ENCODE measurements at places on chromosomes 3 and 15. TPM values are rescaled to one million over a fixed set of nuclear protein-coding genes. Genes with fewer than 3 reads are reported as not detected.

- DNase-seq = no peak
Observed at GRCh38 chr3:111252779-111253178, 181.2 kb downstream of the NECTIN3 start.

DNA sequence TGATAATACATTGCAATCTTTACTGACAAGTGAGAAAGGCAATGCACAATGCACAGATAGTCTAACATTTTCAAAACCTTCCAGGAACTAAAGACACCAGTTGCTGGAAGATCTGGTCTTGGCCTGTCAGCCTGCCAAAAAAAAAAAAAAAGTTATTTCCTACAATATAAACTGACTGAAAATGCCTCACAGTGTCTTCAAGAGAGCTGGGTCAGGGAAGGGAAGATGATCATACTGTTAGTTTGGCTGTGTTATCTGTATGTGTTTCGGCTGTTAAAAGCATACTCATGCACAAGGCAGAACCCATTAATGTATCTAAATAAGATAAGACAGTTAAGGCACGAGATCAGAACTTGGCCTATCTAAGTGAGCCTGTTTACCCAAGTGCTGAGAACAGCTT is 673.4 kb downstream of the MECOM start:
- no peak for DNase-seq

DNA sequence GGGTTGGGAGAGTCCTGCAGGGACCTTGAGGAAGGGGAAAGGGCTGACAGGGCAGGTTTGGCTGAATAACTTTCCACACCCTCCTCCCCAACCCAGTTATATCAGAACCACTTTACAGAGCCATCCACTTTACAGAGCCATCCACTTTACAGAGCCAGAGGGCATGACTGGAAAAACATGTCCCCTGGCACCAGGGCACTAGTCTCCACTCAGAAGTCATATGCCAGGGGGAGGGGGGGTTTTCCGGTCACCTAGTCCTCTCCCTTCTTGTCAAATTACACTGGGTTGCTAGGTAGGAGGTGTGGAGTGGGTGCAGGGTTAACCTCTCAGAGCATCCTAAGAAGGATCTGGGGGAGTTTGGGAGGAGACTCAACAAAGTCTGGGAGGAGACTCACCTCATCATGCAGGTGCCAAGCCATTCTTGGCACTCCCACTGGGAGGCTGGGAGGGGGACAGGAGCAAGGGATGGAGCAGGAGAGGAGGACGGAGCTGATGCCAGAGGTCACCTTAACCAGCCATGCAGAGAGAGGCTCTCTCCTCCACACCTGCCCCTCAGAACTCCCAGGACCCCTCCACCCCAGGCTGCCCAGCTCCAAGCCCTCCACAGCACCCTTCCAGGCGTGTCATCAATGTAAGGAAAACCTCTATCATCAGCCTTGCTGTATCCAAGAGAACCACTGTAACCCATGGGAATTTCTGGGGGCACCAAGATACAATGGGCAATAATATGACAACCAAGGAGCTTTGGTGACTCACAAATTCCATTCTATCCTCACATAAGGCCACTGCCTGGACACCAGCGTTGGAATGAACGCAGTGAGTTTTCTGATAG is 1.7 kb downstream of the LRRC2 start:
- DNase-seq = no peak

DNA sequence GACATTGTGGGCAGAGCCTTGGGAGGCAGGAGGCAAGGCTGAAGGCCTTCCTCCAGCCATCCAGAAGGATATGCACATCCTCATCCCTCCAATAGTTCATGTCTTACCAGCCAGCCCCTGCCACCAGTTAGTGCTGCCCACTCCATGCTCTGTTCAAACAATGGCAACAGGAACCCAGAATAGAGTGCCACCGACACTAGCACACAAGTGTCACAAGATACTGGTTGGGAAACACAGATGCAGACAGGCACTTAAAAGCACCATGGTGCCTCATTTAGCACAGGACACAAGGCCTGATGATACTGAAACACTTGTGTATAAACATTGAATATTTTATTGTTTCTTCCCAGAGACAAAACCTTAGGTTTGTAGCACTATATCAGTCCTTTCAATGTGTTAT is 56.5 kb upstream of the MYO5C start:
- no peak for DNase-seq

Gene CEMIP
- 0.50 TPM for total RNA-seq

GRCh38 chr3:48273594-48274211 is 32.8 kb downstream of the ZNF589 start:
- peak; percentile 59 for DNase-seq

- DNase-seq = no peak
Observed at GRCh38 chr3:48268381-48268935, 27.6 kb downstream of the ZNF589 start.

DNA sequence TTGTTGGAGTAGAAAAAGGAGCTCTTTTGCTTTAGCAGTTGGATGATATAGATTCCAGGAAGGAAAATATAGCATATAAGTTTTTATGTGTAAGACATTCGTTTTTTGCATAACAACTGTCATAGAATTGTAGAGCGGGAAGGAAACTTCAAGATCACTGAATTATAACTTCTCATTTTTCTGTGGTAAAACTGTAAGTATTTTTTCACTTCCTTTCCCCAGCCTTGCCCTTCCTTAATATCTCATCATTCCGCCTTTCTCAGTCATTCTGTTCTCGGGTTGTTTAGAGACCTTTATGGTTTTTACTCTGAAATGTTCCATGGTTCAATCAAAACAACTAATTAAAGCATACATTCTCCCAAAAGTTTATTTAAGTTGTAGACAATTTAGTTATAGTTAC is 1.1 kb downstream of the EAF2 start:
- DNase-seq = no peak

- DNase-seq = no peak
Observed at GRCh38 chr3:85851071-85851470, 892.3 kb downstream of the CADM2 start.

DNA sequence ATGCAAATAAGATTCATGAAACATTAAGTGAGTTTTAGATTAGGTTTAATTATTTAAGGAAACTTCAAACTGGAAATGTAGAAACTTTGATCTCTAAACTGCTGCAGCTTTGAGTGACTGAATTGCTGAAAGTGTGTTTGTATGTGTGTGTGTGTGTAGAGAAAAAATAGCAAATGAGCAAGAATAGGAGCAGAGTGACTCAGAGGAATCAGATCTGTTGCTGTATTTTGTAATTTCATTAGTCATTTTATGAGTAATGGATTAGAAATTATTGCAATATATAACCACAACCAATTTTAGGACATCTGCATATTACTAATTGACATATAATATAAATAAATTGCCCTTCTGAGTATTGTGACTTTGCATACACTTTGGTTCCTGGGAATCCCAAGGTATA is 52.8 kb upstream of the SLC9A9 start:
- no peak for DNase-seq

Gene GRM7
- total RNA-seq = 0.08 TPM

Gene ZNF774
- total RNA-seq = 1.4 TPM

Gene SRGAP3
- 2.8 TPM for total RNA-seq

- no peak for DNase-seq
Observed at GRCh38 chr3:31035681-31036080, 141.2 kb upstream of the GADL1 start.

DNA sequence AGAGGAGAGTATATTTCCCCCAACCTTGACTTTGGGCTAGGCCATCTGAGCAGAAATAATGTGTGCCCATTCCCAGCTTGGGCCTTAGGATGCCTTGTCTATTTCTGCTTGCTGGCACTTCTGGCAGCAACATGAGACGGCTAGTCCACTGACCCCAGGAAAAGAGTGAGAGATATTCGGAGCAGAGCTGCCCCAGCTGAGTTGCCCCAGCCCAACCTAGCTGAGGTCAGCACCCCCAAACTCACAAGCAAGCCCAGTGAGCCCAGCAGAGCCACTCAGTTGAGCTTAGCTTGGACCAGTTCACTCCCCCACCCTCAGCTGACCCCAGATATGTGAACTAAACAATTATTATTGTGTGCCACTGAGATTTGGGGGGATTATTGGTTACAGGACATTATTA is 20.2 kb downstream of the ITGA11 start:
- peak; percentile 21 for DNase-seq

Gene LRRC2
- 7.4 TPM for total RNA-seq

DNA sequence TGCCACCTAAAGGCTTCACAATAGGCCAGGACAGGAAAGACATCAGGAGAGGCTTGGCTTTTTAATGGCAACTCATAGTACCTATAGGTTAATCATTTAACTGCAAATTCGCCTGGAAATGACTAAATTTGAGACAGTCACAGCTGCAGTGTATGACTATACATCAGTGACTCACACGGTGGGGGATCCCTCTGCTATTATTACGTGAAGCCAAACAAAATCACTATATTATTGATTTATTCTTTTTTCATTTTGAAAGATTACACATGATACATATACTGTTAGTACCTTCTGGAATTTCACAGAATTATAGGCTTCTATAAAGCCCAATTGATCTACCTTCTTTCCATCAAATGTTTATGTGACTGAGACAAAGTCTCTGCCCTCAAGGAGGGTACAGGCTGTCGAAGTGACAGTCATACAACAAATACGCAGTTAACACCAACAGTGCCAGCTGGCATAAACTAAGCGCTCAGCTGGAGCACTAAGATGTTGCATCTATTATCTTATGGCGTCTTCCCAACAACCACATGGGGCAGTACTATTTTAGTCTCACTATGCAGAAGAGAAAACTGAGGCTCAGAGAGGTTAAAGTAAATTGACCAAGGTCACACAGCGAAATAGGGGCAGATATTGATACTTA is 82.0 kb upstream of the LMOD3 start:
- no peak for DNase-seq

GRCh38 chr3:174191380-174191779 is 667.8 kb upstream of the NAALADL2 start:
- no peak for DNase-seq

DNA sequence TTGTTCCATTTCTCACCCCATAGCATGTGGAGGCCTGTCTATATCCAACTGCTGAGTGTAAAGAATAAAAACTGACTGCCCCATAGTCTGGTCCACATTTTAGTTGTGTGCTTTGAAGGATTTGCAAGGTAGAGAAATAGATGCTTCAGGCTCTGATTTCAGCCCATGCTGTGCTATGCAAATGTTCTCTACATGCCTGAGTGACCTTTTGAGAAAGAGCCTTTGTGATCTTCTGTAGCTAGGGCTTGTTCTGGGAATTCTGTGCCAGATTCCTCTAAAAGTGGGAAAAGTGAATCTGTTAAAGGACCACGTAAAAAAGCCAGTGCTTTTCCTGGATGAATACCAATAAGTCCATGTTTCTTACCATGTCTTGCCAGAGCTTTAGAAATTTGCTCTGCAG is 5.2 kb downstream of the KCTD6 start:
- DNase-seq = no peak

- DNase-seq = no peak
Observed at GRCh38 chr15:31970007-31970406, 60.3 kb upstream of the CHRNA7 start.

DNA sequence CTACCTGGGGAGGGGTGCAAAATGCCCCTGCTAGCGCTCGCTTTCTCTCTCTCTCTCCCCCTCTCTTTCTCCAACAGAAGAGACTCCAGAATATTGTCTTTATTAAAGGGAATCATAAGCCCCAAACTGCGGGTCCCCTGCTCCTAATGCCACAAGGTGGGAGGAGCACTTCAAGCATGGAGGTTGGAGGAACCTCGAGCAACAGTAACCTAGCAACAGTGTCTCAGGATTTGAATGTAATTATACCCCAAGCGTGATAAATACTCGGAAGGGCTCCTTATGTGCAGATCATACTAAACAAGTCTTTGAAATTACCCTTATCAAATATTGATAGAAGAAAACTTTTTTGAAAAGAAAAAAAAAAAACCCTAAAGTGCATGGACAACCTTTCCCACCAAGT is 582.2 kb upstream of the PPP2R3A start:
- DNase-seq = no peak

Gene UBAP1L
- total RNA-seq = 5.5 TPM

GRCh38 chr15:64731012-64731804 is 44.2 kb downstream of the RBPMS2 start:
- DNase-seq = peak; percentile 91

- DNase-seq = no peak
Observed at GRCh38 chr15:64386291-64386690, 1.3 kb upstream of the TRIP4 start.

DNA sequence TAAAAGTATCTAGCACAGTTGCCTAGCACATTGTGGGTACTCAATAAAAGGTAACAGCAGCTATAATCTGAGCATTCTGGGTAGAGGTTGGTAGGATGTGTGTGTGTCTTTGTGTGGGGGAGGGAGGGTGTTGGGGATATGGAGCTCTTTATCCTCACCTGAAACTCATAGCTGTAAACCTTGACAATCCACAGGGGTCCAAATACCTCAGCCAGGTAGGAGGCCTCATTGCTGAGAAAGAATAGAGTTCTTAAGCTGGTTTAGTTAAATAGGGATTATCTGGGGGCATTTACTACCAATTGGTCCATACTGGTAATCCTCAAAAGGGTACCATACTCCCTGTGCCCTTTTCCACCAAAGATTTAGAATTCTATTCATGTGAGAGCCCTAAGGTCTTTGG is 3.9 kb downstream of the SERF2 start:
- DNase-seq = no peak

Gene SEMA6D
- 2.7 TPM for total RNA-seq

- no peak for DNase-seq
Observed at GRCh38 chr3:43076857-43077256, 29.0 kb downstream of the POMGNT2 start.

GRCh38 chr3:50251220-50251619 is 15.2 kb downstream of the GNAI2 start:
- DNase-seq = no peak

Gene NR2E3
- 0.33 TPM for total RNA-seq

- no peak for DNase-seq
Observed at GRCh38 chr3:142608631-142609030, 12.4 kb downstream of the PLS1 start.

Gene PIGZ
- total RNA-seq = 3.8 TPM

DNA sequence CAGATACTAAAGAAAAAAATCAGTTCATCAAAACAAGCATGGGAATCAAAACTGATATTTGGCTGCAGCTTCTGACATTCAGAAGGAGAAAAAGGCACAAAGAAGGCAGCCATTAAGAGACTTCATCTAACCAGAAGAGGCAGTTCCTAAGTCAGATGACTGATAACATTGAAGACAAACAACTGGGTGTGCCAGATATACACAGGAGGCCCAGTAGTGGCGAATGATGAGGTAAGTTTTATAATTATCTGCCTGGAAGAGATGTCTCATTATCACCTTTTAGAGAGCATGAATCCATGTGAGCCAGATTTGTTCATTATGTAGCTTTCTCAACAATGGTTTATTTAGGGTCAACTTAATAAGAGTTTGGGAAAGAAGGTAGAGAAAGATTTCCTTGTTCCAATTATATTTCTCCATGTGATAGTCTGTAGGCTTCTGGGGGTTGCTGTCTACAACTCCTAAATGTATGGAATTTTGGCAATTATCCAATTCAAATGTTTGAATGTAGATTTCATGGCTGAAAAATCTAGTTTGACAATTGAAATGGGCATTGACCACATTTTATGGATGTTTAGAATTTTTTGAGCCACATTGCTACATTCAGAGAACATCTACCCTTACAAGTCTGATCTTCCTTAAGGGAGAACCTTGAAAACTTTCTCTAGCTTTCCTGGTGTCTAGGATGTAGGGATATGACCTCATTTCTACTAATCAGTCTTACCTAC is 50.4 kb upstream of the RASGRF1 start:
- DNase-seq = no peak

Gene FGD5
- total RNA-seq = 4.2 TPM
